CD4-positive, alpha-beta T cell treated with Interleukin-1 beta for 1 hour (primary cell): ENCODE measurements at places on chromosomes 5 and 9.

DNA sequence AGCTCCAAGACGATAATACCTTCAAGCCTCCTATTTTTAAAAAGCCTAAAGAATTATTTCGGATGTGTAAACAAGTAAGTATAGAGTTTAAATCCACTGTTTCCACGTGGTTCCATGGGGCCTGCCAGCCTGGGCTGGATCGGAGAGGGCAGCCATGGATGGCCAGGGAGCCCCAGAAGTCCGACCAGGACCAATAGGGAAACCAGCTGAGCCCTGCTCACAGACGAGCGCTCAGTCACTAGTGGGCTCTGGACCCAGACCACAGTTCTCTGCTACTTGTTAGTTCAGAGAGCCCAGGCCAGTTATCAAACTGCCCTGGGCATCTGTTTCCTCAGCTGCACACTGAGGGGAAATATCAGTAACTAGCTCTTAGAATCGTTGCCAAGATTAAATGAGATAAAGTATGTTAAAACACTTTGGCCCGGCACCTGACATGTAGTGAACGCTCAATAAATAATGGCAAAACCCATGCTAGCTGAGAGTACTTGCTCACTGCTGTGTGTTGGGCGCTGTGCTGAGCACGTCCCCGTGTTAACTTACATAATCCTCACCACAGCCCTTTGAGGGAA lies 124.8 kb downstream of the RGS3 start:
- no peak for DNase-seq

GRCh38 chr5:5304361-5305020 lies 118.0 kb upstream of the ICE1 start:
- DNase-seq, result no peak

GRCh38 chr5:14421851-14422250 lies 159.7 kb upstream of the OTULINL start:
- DNase-seq, result no peak

DNA sequence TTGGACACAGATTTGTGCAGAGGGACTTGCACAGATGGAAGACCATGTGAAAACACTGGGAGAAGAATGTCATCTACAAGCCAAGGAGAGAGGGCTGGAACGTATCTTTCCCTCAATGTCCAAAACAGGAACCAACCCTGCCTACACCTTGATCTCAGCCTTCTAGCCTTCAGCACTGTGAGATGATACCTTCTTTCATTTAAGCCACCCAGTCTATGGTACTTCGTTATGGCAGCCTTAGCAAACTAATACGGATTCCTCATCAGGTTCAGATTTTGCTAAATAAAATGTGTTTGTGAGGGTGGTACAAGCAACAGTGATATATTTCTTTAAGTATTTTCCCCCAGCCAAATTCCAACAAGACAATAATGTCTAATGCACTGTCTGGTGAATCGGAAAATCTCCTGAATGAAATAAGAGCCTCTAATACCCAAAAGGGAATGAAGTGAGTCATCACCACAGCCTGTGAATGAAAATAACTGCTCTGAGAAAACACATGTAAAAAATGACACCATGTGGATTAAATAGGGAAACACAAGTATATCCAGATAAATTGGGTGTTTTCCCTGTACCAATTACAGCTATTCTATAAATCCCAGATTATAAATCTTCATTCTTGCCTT lies 182.8 kb upstream of the TARS1 start:
- no peak for DNase-seq

GRCh38 chr5:139474890-139475791 lies 4.3 kb downstream of the SMIM33 start:
- DNase-seq, result peak; percentile 41

DNA sequence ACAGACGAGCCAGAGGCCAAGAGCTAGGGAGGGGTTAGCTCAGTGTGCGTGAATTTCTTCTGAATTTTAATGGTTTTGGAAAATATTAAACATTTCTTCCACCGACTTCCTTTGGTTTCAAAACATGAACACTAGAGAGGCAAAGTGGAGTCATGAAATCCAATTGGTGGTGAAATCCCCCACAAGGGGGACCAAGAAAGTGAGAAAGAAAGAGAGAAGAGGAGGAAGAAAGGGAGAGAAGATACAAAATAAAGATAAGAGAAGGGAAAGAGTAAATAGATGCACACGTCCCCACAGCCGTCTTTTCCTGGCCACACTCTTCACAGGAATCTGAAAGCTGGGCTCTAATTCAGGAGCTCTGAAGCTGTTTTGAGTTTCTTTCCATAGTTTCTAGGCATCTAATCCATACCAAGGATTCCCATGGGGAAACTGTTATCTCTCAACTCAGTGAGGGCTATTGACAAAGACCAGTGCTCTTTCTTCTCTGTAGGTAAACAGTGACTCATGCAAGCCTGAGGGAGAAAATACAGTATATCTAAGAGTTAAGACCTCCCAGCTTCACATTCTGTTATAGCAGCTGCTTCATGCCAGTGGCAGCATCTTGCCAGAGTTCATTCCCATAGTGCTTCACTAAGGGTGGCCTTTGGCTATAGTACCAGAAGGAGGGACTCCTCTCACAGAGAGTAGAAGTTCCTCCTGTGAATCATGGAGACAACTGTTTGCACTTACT lies 115.8 kb upstream of the LIFR start:
- no peak for DNase-seq

GRCh38 chr9:4927043-4927471 lies 58.0 kb upstream of the JAK2 start:
- DNase-seq, result no peak

- no peak for DNase-seq
These were observed 44.3 kb downstream of the FOXB2 start for GRCh38 chr9:77063645-77064285.

GRCh38 chr9:35954942-35955546 lies 2.9 kb downstream of the OR2S2 start:
- DNase-seq, result peak; percentile 57

GRCh38 chr5:94086194-94086593 lies 344.8 kb upstream of the POU5F2 start:
- DNase-seq, result no peak

DNA sequence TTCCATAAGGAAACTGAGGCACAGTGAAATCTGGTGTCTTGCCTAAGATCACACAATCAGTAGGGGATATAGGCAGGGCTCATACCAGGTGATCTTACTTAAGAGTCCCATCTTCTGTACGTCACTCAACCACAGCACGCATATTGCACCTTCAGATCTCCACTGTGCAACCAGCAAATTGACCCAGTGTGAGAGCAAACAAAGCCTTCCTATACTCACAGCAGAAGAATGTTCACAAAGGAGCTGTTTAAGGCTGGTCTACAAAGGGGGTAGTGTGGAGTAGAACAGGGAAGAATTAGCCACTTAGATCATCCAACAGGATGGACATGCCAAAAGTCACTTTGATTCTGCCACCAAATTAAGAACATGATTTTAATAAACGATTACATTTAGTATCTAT lies 305.9 kb downstream of the SLIT3 start:
- no peak for DNase-seq

GRCh38 chr9:4287386-4287785 lies 12.5 kb downstream of the GLIS3 start:
- no peak for DNase-seq
